ENCODE measurements at places on chromosomes 2 and 18. TPM values are rescaled to one million over a fixed set of nuclear protein-coding genes. Genes with fewer than 3 reads are reported as not detected.

The MYL1 gene
- total RNA-seq, result not detected

The MYCN gene
- 0.76 TPM for total RNA-seq

The RBM43 gene
- 5.0 TPM for total RNA-seq

The ALLC gene
- not detected for total RNA-seq

The TRAPPC8 gene
- total RNA-seq, result 47.1 TPM

The PFN4 gene
- total RNA-seq, result not detected

The SERPINB12 gene
- total RNA-seq, result not detected

The SERPINB13 gene
- total RNA-seq, result not detected

The ALKAL2 gene
- total RNA-seq, result 2.7 TPM

The TTN gene
- total RNA-seq, result 3.4 TPM

The MEIS1 gene
- 38.9 TPM for total RNA-seq

The ERICH2 gene
- total RNA-seq, result not detected

The CNGA3 gene
- 1.3 TPM for total RNA-seq

DNA sequence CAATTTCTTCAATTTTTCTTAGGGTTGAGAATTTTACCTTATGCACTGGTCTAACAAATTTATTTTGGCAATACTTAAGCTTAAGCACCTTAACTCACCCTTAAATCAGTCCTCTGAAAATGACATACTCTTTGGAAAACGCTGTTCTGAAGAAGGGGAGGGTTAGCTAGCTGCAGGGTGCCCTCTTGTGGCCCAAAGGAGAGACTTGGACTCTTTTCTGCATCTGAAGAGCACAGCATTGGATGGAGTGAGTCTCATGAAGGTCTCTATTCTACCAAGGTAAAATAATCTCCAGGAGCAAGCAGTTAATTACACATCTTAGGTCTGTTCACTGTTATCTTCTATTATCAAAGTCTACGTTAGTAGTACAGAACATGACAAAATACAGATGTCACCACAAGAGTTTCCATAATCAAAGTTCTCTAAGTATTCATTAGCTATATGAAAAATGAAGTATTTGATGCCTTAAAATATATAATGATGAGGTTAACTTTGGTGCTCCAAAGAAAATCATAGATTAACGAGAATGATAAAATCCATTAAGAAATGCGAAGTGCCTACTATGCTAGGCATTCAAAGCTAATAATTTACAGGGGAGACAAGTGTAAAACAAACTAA, 24.4 kb downstream of the PUM2 start:
- DNase-seq, result peak; percentile 41

GRCh38 chr18:55328301-55328700, 259.7 kb downstream of the TCF4 start:
- DNase-seq, result no peak

- DNase-seq, result no peak
These were observed 50.5 kb upstream of the SULT1C3 start for GRCh38 chr2:108189316-108189715.

DNA sequence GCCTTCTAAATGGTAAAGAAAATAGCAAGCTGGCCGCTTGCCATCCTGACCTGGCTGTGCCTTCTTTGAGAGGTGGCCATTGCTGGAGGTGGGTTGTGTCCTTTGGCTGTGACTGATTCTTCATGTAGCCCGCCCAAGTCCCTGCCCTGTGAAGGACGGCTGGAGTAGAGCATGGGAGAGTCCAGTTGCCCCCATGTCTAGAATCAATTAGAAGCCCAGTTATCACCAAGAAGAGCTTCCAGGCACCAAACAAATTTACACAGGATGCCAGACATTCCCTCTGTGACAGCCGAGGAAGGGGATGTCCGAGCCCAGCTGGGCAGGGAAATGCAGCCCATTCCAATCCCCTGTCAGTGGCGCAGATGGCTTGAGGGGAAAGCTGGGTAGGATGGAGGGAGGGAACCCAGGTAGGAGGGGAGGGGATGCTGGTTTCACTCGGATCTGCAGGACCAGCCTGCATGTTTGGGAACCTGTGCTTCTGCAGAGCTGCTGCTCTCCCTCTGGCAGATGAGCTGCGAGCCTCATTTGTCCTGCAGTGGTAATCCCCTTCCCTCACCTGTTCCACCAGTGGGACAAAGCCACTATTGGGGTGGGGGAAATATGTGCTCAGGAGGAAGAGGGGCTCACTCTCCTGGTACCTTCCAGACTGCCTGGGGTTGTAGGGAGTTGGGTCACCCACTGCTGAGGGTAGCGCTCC, 25.7 kb upstream of the ASB18 start:
- no peak for DNase-seq

DNA sequence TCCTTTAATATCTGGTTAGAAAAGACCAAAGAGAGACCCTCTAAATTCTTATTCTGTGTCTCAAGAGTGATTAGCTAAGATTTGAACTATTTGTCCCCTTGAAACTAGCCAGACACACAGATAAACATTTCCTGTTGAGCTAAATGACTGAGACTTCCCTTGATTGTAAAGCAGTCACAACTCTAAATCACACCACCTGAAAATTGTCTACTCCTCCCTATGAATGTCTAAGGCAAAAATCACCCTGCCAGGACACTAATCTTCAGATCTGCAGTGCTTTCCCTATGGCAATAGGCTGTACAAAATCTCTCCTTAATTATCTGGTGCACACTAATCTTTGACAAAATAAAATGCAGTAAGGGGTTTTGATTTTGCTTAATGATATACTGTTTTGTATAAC, 200.5 kb upstream of the GULP1 start:
- DNase-seq, result no peak

- no peak for DNase-seq
These were observed 212.0 kb upstream of the MGAT5 start for GRCh38 chr2:134041877-134042276.

- DNase-seq, result no peak
These were observed 32.9 kb upstream of the POMC start for GRCh38 chr2:25201265-25201664.

DNA sequence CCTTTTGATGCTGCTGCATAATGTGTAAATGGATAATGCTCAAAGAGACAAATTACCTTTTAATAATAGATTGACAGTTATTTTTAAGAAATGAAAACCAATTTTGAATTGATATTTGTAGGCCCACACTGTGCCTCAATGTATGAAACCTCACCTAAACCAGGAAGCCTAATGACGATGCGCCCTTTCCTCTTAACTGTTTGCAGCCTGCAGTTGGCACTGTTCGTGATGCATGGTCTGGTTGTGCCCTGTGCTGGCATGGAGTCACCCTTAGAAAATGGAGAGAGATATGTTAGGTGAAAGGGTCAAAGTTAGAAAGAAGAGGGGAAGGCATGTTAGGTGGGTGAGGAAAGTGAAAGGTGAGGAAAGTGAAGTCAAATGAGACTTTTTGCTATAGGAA, 390.2 kb downstream of the PTPRM start:
- no peak for DNase-seq

DNA sequence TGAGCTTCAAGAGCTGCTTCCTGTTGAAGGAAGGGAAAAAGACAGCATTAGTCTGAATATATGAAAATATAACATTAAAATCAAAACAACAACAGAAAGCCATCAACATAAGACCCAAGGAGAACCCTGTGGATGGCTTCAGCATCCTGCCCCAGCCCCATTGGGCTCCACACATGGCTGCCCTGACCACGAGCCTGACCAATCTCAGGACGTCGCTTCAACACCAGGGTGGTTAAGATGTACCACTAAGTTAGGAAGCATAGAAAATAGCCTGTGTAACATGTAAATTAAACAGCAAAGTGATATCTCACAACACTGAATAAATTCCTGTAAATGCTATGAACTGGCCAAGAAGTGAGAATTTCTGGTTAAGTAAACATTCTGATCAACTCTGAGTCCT, 77.2 kb upstream of the CD226 start:
- no peak for DNase-seq

GRCh38 chr18:13376841-13377351, 158.3 kb downstream of the LDLRAD4 start:
- no peak for DNase-seq

DNA sequence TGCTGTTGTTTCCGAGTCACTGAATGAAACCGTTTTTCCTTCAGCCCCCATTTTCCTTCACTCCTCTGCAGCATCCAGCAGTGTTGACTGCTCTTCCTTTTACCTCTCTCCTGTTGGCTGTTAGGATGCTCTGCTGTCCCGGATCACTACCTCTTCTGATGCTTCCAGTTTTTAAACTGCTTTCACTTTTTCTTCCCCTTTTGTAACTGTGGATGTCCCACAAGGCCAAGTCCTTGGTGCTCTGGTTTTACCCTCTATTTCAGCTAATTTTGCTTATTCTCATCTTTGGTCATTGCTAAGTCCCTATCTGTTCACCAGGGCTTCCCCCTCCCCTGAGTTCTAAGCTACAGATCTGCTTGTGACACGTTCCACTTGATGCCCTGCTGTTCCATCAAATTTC, 39.4 kb upstream of the MAP4K3 start:
- no peak for DNase-seq

- DNase-seq, result no peak
These were observed 1237.1 kb downstream of the LRP1B start for GRCh38 chr2:140893685-140894084.

DNA sequence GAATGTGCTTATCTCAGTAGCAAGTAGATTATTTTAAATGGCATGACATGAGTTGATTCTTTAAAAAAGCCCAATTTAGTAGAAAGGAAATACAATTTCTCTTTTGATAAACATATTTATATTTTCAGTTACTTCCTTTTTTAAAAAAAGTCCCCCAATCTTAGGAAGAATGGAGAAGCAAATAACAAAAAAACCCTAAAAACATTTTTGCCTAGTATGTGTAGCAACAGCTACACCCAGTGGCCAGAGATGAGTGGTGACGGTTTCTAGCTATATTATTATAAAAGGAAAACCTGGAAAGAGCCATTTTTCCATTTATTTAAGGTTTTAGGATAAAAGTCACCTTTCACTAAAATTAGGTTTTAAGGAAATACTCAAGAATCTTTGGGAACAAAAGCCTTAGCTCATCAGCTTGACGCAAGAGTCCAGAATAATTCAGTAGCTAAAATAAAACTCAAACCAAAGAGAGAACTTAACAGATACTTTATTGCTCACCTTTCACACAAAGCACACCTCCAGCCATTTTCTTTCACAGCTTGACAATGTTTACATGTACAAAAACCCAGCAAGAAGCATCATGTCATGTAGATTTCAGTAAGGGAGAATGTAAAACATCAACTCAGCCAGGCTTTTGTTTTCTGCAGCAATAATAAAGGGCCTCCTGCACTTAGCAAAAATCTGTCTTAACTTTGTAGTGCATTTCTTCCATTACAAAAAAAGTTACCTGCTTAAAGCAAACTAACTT, 15.7 kb downstream of the FAM98A start:
- peak; percentile 25 for DNase-seq

GRCh38 chr18:79389689-79390088, 6.0 kb upstream of the NFATC1 start:
- DNase-seq, result no peak

DNA sequence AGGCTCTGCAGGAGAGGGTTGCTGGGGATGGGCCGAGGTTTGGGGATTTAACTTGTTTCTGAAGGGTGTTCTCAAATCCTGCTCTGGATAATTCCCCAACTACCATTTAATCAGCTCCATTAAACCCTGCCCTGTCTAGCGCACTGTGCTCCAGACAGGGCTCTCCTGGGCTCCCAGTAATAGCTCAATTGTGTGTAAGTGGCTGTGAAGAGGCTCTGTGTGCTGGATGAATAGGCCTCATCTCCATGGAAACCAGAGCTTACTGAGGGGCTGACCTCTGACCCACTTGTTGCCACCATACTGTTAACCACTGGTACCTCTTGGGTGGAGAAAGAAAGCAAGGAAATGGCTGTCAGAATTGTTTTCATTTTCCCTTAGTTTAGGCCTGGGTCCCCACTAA, 92.9 kb downstream of the TGOLN2 start:
- no peak for DNase-seq

GRCh38 chr2:192011196-192011595, 164.3 kb upstream of the CAVIN2 start:
- no peak for DNase-seq

- DNase-seq, result no peak
These were observed 6.0 kb downstream of the HOXD3 start for GRCh38 chr2:176162911-176163671.

- DNase-seq, result no peak
These were observed 162.0 kb downstream of the LTBP1 start for GRCh38 chr2:33108483-33109443.

DNA sequence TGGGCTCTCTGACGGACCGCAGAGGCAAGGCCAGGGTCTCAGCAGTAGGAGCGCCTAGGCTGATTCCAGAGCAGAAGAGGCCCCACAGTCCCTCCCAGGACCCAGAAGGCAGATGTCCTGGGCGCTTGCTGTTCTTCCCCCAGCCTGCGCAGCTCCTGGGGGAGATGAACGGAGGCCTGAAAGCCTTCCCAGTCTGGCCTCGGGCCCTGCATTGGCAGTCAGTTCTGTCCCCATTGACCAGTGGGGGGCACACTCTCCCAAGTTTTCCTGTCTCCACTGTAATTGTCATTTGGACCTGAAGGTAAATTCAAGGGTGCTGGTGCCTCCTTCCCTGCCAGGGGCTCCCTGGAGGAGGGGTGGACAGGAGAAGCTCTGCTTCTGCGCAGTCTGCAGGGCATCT, 345.7 kb downstream of the CYP26B1 start:
- DNase-seq, result peak; percentile 22

GRCh38 chr2:235300368-235301201, 193.3 kb upstream of the AGAP1 start:
- DNase-seq, result no peak

Data from left colon (tissue), 2 donors.